Left renal pelvis (tissue), 4 donors: ENCODE measurements at places on chromosomes 5 and 9.

GRCh38 chr5:33748754-33749153 is 143.0 kb downstream of the ADAMTS12 start:
- DNase-seq = no peak

GRCh38 chr9:5554254-5554653 is 43.9 kb downstream of the PDCD1LG2 start:
- no peak for DNase-seq

GRCh38 chr5:33997331-33997983 is 10.4 kb downstream of the AMACR start:
- no peak for DNase-seq

DNA sequence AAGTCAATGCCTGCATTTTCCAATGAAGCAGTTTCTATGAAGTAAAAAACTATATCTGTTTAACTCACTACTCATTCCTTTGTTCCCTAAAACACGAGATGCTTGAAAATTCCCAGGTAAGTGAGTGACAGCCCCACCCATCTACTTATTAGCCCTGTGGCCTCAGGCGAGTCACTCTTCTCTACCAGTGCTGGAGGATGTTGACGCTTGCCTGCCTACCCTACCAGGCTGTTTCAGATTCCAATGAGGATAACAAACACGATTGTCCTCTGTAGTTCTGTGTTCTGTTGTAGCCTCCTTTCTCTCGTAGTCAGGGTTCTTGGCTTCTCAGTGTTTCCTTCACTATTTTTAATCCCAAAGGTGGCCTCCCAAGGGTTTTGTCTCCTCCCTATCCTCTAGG is 388.8 kb downstream of the KDM4C start:
- no peak for DNase-seq

DNA sequence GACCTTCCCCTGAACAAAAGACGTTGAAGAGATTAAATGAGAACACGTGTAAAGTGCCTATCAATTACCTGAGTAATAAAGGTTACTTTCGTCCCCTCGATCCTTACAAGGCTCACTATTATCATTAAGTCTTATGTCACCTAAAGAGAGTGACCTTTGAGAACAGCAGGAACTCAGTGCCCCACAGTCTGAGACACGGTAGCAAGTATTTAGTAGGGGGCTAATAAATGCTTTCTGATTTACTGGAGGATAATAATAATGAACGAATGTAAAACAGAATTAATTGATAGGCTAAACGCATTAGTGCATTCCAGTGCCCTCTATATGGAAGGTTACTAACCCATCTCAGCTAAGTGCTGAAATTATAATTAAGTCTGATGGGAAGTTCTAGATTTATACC is 199.9 kb downstream of the FBXL17 start:
- no peak for DNase-seq

GRCh38 chr5:19734776-19735175 is 253.2 kb downstream of the CDH18 start:
- peak; percentile 2 for DNase-seq

- no peak for DNase-seq
Measured at GRCh38 chr5:82332064-82332855, 54.1 kb upstream of the RPS23 start.

DNA sequence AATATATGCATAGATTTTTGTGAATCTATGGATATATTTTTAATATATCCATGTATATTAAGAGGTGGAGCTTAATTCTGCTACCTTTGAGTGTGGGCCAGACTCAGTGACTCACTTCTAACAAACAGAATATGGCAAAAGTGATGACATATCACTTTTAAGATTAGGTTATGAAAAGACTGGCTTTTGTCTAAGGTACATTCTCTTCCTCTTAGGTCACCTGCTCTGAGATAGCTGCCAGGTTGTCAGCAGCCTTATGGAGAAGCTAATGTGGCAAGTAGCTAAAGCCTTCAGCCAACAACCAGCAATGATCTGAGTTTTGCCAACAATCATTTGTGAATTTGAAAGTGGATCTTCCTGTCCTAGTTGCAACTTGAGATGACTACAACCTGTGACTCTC is 83.8 kb downstream of the ANKRD31 start:
- no peak for DNase-seq

- no peak for DNase-seq
Measured at GRCh38 chr9:124369231-124369797, 45.9 kb downstream of the PSMB7 start.
